ENCODE measurements at places on chromosomes 4 and X. TPM values are rescaled to one million over a fixed set of nuclear protein-coding genes. Genes with fewer than 3 reads are reported as not detected.
A peak's percentile ranks its signal among the peaks of the same experiment; 100 is the strongest.

Gene MXRA5
- not detected for total RNA-seq

Gene ARMCX5
- total RNA-seq, result 5.7 TPM

Gene MAGEA8
- total RNA-seq, result not detected

Gene RAP2C
- 28.1 TPM for total RNA-seq

DNA sequence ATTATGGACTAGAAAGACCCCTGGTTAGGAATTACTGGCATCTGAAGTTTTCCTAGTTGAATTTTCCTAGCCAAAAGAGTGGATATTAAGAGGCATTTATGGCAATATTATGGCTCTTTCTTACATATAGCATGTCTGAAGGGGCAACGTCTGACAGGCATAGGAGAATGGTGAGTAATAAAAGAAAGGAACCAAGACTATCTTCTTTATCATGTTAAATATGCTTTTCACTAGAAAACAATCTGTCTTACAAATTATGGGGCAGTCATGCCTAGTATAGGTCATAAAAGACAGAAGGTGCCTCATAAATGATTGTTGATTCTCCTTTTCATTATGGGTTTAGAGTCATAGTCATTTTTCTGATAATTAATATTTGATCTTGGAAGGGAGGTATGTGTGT, 431.1 kb upstream of the HTR2C start:
- no peak for DNase-seq
- H3K27me3 ChIP-seq, result no peaks in the 10 kb centered on the region
- H3K36me3 ChIP-seq, result no peaks in the 10 kb centered on the region
- H3K4me1 ChIP-seq, result no peaks in the 10 kb centered on the region
- no peak overlapping the region for H3K4me3 ChIP-seq

DNA sequence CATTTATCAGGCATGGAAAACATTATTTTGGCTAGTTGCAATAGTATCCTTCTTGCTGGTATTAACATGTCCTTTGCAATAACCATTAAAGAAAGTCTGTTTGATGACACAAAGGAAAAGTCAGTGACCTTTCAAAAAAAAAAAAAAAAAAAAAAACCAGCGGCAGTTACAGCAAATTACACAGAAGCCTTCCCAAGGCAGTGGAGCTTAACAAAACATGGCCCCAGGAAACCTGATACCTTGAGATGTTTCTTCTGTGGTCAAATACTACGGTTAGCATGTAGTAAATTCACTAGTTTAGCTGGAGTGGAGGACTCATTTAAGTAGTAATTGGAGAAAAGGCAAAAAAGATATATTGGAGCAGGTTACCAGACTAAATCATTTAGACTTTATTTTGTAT, 359.1 kb downstream of the DACH2 start:
- no peaks in the 10 kb centered on the region for H3K36me3 ChIP-seq
- H3K4me1 ChIP-seq, result no peaks in the 10 kb centered on the region

DNA sequence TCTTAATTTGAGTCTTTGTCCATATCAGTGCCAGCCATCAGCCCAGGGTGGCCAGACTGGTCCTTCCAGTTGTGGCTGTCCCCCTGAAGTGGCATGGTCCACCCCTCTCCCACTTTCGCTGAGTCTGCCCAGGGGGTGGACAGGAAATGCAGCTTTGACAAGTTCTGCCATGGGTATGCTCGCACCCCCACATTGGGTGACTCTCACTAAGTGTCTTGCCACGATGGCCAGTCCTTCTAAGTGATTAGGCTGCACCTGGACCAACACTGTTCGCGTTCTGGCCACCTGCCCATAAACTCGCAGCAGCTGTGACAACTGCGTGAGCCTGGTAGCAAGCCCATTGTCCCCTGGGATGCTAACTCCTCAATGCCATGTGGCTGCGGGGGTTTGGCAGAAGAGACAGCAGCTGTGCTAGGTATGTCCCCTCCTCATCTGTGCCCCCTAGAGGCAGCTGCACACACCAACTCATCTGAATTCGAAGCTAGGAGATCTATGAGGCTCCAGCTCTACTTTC, 10.0 kb upstream of the LNX1 start:
- H3K27ac ChIP-seq, result no peak overlapping the region
- no peaks in the 10 kb centered on the region for H3K4me1 ChIP-seq
- no peak for DNase-seq
- H3K36me3 ChIP-seq, result no peaks in the 10 kb centered on the region
- H3K27me3 ChIP-seq, result peaks cover 7% of the 10 kb centered on the region

- H3K27ac ChIP-seq, result no peak overlapping the region
- DNase-seq, result no peak
- no peaks in the 10 kb centered on the region for H3K27me3 ChIP-seq
- H3K36me3 ChIP-seq, result no peaks in the 10 kb centered on the region
Measured at GRCh38 chr4:67104145-67104544, 441.2 kb downstream of the CENPC start.

DNA sequence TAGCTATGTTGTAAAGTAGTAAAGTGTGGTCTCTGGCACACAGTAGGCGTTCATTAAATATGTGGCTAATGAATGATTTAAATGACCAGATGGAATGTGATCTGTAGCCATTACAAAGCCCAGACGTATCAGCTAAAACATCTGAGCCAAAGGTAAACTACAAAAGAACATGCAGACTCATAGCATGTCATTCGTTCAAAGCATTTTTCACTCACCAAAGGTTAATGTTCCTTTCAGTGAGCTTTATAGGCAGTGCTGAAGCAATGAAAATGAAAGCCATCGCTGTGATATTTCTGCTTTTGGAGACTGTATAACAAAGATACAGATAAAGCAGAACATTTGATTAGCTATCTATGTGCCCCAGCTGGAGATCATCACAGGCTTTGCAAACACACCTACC, 50.5 kb downstream of the F9 start:
- no peak overlapping the region for H3K4me3 ChIP-seq
- no peaks in the 10 kb centered on the region for H3K27me3 ChIP-seq
- DNase-seq, result no peak
- H3K27ac ChIP-seq, result no peak overlapping the region
- no peaks in the 10 kb centered on the region for H3K4me1 ChIP-seq

GRCh38 chr4:16439768-16440167, 213.5 kb upstream of the TAPT1 start:
- H3K36me3 ChIP-seq, result no peaks in the 10 kb centered on the region
- no peak for DNase-seq
- no peak overlapping the region for H3K27ac ChIP-seq
- no peaks in the 10 kb centered on the region for H3K27me3 ChIP-seq
- no peaks in the 10 kb centered on the region for H3K4me1 ChIP-seq
- H3K4me3 ChIP-seq, result no peak overlapping the region

DNA sequence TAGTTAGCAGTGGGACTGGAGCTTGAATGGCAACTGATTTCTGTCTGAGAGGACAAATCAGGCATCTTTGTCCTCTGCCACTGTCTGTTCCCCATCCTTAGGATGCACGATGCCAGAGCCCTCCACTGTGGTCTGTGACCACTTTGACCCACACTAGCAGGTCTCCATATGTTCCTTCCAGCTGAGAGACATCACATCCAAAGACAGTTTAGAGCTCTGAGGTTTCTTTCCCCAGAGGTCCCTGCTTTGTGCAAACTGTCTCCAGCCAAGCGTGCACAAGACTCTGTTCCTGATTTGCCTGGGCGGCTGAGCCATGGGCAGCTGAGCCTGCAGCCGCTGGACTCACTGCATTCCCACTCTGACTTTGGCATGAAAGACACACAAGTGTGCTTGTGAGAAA, 98.0 kb downstream of the PTTG2 start:
- H3K36me3 ChIP-seq, result peaks cover 52% of the 10 kb centered on the region
- DNase-seq, result no peak
- H3K4me3 ChIP-seq, result no peak overlapping the region
- peaks cover 15% of the 10 kb centered on the region for H3K4me1 ChIP-seq
- no peaks in the 10 kb centered on the region for H3K27me3 ChIP-seq

DNA sequence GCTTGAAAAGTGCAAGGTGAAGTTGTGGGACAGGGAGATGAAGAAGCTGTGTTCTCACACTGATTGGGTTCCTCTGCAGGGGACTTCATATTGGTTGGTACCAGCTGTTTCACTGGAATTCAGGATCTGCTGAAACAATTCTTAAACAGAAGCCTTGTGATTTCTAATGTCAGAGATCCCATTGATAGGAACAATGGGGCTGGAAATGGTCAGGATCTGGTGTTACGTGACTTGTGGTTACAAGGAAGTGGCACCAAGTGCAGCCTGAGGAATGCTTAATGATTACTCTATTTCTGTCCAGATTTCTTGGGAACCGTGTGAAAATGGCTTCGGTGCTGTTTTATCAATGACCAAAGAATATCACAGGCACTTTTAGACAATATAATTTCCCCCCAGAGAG, 68.1 kb downstream of the MOSPD2 start:
- no peaks in the 10 kb centered on the region for H3K27me3 ChIP-seq
- no peak overlapping the region for H3K4me3 ChIP-seq
- no peak for DNase-seq
- no peak overlapping the region for H3K27ac ChIP-seq
- H3K4me1 ChIP-seq, result no peaks in the 10 kb centered on the region

GRCh38 chr4:69122476-69122875, 26.2 kb downstream of the UGT2B7 start:
- no peaks in the 10 kb centered on the region for H3K36me3 ChIP-seq
- no peak overlapping the region for H3K27ac ChIP-seq
- no peak for DNase-seq

DNA sequence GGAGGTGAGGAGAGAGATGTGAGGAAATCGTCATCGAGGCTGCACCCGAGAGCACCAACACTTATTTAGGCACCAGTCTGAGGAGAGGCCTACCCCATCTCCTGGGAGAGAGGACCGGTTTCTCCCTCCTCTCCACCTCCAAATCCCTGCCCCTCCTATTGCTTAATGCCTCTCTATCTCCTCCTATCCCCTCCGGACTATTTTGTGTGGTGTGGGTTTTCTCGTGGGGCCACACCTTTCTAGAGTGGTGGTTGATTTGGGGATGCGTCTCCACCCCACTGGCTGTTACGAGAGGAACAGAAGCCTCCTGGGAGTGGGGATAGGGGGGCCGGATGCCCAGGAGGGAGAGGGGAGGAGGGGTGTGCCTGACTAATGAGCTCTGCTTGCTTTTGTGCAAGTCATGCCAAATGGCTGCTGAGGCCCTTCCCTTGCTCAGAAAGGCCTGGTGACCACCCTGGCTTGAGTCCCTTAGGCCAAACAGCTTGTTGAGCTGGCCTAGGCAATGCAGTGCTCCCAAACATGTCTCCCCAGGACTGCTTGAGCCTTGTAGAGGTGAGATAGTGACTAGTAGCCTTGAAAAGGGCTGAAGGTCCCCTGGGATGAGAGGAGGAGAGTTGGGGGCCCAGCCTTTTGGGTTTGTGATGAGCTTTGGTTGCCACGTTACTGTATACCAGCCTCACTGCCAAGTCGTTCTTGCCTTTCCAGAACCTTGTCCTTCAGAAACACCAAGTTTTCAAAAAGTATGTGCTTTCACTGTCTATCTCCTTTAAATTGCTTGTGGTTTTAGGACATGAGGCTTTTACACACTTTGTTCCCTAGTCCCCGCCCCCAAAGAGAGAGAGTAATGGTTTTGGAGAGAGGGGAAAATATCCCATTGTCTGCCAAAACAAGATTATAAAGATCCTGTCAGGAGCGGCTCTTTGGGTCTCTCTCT, 1.2 kb downstream of the MSN start:
- H3K27me3 ChIP-seq, result no peaks in the 10 kb centered on the region
- peak overlapping the region; percentile 93 for H3K4me3 ChIP-seq
- DNase-seq, result peak; percentile 68
- H3K27ac ChIP-seq, result peak overlapping the region; percentile 90

All from activated CD4-positive, alpha-beta T cell treated with anti-CD3 and anti-CD28 coated beads, Interleukin-2, amount 10 ng/mL, durations not matched to agents 7 days and 5 days (primary cell).